ENCODE measurements at places on chromosomes 12 and 14.

GRCh38 chr14:37778135-37778943, 182.9 kb downstream of the TTC6 start:
- no peak for DNase-seq

GRCh38 chr14:103862393-103862782, 15.0 kb upstream of the PPP1R13B start:
- no peak for DNase-seq

- no peak for DNase-seq
Observed at GRCh38 chr14:20617138-20618003, 24.1 kb downstream of the OR6S1 start.

DNA sequence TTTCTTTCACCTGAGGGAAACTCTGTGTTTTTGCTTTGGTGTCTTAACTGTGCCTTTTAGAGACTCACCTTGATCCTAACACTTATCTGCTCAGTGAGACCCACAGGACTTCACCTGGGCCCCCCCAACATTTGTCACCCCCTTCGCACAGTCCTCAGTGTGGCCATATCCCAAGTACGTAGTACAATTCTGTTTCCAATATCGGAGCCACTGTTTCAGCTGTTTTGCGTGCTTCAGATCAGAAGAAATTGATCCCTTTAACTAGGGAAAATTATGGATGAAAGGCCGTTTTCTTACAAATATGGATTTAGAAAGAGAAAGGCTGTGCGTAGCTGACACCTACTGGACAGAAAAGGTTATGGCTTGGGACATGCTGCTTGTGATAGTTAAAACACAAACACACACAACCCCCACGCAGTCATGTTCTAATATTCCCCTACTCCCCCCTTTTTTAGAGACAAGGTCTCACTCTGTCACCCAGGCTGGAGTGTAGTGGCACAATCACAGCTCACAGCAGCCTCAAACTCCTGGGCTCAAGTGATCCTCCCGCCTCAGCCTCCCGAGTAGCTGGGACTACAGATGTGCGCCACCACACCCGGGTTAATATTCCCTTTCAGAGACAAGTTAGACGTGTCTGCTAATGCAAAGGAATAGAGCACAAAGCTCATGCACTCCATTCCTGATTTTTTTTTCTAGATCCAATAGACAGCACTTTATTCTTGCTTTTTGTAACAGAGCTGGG, 3.6 kb upstream of the SLC7A8 start:
- DNase-seq, result peak; percentile 62

- peak; percentile 48 for DNase-seq
Observed at GRCh38 chr12:14454098-14454907, 88.8 kb downstream of the ATF7IP start.

GRCh38 chr12:75236206-75236605, 26.6 kb upstream of the KCNC2 start:
- no peak for DNase-seq

- DNase-seq, result peak; percentile 85
Observed at GRCh38 chr14:103483600-103483999, 39.0 kb downstream of the CKB start.

GRCh38 chr12:94551810-94552209, 92.1 kb upstream of the CEP83 start:
- DNase-seq, result no peak
